ENCODE measurements at places on chromosomes 4 and X.

DNA sequence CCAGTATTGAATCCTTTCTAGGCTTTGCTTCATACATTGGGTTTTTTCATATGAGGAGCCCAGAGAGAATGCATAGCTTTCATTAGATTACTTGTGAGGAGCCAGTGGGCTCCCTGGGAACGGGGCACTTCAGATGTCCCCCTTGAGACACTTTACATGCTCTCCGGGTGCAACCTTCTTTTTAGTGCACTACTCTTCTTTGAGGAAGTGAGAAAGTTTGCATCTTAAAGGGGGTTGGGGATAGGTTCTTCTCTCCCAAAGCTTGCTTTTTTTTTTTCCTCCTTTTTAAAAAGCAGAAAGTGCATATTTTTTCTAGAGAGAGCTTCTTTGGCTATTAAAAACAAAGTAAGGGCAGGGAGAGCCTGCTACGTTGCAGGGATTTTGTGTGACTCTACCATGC, 4.3 kb downstream of the HADH start:
- DNase-seq = no peak

DNA sequence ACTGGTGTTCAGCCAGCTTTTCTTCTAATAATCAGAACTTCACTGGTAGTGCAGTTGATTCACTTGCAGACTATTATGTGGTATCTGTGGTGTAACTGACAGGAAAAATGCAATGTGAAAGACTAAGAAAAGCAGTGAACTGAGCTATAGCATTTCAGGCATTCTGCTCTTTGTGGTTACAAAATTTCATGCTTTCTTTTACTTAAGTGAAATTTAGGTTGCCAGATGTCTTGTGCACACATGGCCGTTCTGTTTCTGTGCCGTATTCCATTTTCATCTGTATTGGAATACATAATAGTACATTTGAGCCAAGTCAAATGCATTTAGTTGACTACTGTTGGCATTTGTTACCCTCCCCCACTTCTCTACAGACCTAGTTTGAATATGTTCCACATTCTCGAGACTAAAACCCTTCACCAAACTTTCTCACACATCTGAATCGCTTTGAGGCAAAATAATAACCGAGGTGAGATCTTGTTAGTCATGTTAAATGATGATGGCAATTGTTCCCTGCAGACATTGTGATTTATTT, 8.2 kb downstream of the RTL3 start:
- no peak for DNase-seq

DNA sequence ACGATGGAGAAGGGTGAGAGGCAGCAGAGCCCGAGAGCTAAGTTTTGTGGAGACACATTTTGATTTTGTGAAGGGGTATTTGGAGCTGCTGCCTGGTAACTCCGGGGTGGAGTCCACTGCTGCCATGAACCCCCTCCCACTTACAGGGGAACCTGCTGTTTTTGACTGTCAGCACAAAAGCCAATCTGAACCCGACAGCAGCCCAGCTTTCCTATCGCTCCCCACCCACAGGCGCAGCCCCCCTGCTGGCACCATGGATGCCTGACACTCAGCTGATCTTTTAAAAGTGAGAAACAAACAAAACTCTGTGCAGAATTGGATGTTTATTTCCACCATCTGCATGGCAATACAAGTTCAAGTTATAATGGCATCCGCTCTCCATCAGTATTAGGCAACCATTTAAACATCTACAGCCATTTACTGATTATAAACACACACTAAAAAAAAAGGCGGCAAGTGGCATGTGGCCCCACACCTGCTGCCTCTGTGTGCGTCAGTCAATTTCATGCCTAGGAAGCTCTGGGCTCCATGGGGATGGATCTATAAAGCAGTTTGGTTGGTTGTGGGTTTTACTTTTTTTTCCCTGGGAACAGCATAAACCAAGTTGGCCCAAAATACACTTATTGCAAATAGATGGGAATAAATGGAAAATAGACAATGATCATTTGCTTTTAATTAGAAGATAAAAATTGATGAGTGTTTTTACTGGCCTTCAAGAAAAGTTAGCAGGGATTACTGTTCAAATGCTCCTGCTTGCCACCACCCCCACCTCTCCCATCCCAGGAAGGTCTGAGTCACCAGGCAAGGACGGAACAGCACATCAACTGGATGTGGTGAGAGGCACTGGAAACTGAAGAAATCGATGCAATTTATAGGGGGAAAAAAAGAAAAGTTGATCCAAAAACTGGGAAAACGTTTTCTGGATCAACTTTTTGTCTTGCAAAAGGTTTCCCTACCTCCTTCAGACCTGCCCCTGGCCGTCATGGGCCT, 46.0 kb downstream of the SEPSECS start:
- no peak for DNase-seq

DNA sequence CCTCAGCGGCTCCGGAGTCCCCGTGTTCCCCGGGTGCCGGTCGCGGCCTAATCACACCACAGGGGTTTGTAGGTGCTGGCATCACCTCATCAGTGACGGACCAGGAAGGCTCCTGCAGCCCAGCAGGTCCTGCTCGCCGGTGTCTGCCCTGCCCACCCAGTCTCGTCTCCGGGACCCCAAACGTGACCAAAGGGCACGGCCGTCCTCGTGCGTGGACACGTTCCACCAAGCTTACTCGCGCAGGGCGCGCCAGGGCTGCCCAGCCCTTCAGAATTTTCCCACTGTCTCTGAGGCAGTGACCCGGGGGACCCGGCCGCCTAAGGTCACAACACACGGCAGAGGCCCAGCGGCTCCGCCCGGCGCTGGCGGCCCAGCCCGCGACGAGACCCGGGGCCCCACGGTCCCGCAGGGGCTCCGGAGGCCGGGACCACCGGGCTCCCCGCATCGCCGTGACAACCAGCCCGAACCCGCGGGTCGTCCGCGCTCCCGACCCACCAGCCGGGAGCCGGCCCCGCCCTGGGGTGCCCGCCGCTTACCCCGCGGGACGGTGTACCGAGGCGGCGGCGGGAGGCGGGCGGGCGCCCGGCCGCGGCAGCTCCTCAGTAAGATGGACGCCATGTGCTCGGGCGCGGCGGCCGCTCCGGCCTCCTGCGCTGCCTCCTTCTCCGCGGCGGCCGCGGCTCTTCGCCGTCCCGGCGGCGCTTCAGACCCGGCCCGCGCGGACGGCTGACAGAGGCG, 454 bp downstream of the LETM1 start:
- DNase-seq = no peak

GRCh38 chrX:69067841-69068240, 97.4 kb downstream of the PJA1 start:
- DNase-seq = no peak

DNA sequence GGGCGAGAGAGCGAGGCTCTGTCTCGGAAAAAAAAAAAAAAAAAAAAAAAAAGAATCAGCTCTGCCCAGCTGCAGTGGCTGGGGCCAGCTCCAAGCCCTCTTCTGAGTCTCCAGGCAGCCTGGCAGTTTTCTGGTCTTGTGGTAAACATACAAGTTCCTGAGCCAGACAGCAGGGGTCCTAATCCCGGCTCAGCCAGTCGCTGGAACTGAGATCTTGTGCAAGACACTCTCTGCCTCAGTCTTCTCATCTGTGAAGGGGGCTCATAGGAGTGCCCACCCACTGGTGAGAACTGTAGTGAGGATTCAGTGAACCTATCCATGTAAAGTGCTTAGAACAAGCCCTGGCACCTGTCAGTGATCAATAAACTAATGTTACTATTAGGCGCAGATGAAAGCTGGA, 41.8 kb downstream of the C4orf50 start:
- DNase-seq = peak; percentile 16

- DNase-seq = no peak
Observed at GRCh38 chr4:129346036-129346435, 250.1 kb downstream of the C4orf33 start.

DNA sequence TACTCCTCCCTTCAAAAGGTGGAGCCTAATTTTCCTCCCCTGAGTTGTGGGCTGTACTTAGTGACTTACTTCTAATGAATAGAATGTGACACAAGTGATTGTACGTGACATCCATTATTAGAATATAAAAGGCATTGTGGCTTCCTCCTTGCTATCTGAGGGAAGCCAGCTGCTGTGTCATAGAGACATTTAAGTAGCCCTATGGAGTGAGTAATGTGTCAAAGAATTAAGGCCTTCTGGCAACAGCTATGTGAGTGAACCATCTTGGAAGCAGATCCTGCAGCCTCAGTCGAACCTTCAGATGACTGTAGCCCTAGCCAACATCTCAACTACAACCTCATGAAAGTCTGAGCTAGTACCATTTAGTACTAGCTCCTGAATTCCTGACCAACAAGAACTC, 76.1 kb downstream of the BCOR start:
- DNase-seq = no peak

- no peak for DNase-seq
Observed at GRCh38 chr4:42436928-42437565, 39.8 kb downstream of the SHISA3 start.

GRCh38 chrX:100316987-100317386, 93.1 kb downstream of the PCDH19 start:
- no peak for DNase-seq

GRCh38 chrX:68121835-68122234, 311.5 kb downstream of the OPHN1 start:
- DNase-seq = no peak

GRCh38 chrX:129933700-129934099, 27.7 kb downstream of the UTP14A start:
- DNase-seq = no peak

DNA sequence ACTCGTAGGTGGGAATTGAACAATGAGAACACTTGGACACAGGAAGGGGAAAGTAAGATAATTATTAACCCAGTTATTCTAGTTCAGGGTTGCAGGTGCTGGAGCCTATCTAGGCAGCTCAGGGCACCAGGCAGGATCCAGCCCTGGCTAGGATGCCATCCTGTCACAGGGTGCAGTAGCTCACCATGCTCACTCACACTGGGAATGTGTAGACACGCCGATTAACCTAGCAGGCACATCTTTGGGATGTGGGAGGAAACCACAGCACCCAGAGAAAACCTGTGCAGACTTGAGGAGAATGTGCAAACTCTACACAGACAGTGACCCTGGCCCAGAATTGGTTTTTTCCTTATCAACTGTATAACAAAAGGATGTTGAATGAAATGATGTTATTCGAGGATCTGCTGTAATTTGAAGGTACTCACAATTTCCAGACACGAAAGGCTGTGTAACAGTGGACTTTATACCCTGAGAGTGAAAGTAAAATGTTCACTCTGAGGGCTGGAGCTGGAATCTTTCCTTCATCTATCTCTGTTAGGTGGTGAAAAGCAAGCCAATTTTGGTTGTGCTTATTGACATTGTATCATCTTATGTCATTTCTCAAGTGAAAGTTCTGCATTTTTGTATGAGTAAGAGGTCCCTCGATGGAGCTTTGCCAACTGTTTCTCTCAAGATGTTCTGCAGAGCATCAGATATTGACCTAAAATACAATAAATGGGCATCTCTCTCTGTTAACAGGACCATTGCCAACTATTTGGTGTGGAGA, 78.8 kb downstream of the PHEX start:
- no peak for DNase-seq

GRCh38 chrX:47796433-47796906, 40.2 kb upstream of the ZNF81 start:
- no peak for DNase-seq

DNA sequence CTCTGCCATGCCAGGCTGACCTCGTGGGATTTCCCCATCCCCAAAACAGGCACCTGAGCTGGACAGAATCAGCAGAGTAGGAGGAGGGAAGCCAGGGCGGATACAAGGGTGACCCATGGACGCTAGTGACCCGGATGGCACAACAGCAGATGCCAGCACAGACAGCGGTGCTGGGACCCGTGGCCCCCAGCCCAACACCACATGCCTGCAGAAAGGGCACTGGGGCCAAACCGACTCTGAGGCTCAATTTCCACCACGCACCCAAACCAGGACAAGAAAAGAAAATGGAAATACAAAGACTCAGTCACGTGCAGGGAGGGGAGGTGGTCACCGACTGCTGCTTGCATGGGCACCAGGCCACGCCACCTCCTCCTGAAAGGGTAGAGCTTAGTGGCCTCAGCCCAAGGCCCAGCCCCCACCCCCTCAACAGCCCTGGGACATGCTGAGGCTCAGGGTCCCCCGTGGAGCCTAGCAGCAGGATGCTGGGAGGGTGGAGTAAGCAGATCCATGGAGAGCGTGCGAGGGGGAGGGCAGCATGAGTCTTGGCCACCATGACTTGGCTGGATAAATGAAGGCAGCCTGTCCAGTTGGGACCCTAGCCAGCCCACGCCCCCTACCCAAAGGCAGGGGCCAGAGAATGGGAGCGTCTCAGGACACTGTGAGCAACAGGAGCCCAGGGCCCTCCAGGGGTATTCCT, 47.7 kb downstream of the C4orf50 start:
- DNase-seq = peak; percentile 25

DNA sequence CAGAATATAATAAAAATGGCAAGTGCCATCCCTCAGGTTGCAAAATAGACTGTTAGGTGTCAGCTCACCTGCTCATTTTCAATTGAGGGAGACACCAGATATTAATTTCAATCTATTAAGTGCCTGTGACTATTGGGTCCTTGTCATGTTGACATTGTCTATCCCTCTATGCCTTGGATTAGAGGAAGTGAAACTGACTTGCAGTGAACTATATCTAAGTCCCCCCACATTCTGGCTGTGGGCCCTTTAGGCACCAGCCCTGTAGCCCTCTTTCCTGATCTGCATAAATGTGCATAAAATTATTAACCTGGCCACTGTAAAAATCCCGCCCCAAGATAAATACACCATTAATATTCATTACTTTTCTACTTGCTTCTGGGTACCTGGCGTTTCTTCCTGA, 293.0 kb upstream of the CLNK start:
- DNase-seq = no peak

- no peak for DNase-seq
Observed at GRCh38 chr4:129264008-129264657, 168.2 kb downstream of the C4orf33 start.

GRCh38 chr4:14984448-14984847, 17.8 kb upstream of the CPEB2 start:
- DNase-seq = no peak

DNA sequence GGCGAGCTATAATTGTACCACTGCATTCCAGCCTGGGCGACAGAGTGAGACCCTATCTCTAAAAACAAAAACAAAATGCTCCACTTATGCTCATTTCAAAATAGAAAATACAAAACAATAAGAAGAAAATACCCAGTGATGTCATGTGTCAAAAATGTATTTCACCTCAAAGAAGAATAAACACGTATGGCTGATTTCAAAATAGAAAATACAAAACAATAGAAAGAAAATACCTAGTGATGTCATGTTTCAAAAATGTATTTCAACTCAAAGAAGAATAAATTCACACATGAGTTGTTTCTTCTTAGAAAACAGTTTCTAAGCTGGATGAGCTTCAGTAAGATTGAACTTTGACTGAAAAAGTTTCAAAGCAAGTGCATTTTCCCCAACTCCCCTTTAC, 20.3 kb upstream of the PDCL2 start:
- no peak for DNase-seq
